A549 treated with Mapracorat at 1 μM for 4 hours (cell line): ENCODE measurements at places on chromosomes 16 and 17. TPM values are rescaled to one million over a fixed set of nuclear protein-coding genes. Genes with fewer than 3 reads are reported as not detected.

The ADAD2 gene
- not detected in 5 replicates for total RNA-seq

The HOXB7 gene
- 30.6 to 34.4 TPM (median 32.6 TPM) in 5 replicates for total RNA-seq

The ABCA9 gene
- not detected in 5 replicates for total RNA-seq

The MYH13 gene
- total RNA-seq: not detected in 5 replicates

The RUNDC3A gene
- 0.74 to 1.1 TPM (median 0.83 TPM) in 5 replicates for total RNA-seq

The CBFA2T3 gene
- 0.40 to 0.86 TPM (median 0.63 TPM) in 5 replicates for total RNA-seq

The SCPEP1 gene
- total RNA-seq: 39.0 to 43.2 TPM (median 39.5 TPM) in 5 replicates

The DPEP2 gene
- not detected in 5 replicates for total RNA-seq

The TBC1D3G gene
- total RNA-seq: 0.12 TPM in 1 of 5 replicates, not detected in the others

The NGFR gene
- total RNA-seq: 0.63 to 0.97 TPM (median 0.81 TPM) in 5 replicates

The MYL11 gene
- 0.65 to 0.88 TPM in 2 of 5 replicates, not detected in the others for total RNA-seq

The CARD14 gene
- total RNA-seq: 0.11 to 0.50 TPM (median 0.30 TPM) in 5 replicates

The CLDN7 gene
- total RNA-seq: 1.5 to 3.0 TPM (median 2.0 TPM) in 5 replicates

The DYNLRB2 gene
- not detected in 5 replicates for total RNA-seq

The MYLK3 gene
- total RNA-seq: 0.03 to 0.14 TPM (median 0.09 TPM) in 5 replicates

The KCNH6 gene
- total RNA-seq: not detected in 5 replicates

The EPOP gene
- 9.9 to 13.2 TPM (median 12.2 TPM) in 5 replicates for total RNA-seq

The RNU2-1 gene
- not detected in 5 replicates for total RNA-seq

The TPSG1 gene
- not detected in 5 replicates for total RNA-seq

The TADA2A gene
- 11.4 to 13.5 TPM (median 12.9 TPM) in 5 replicates for total RNA-seq

The GALR2 gene
- 0.54 to 2.1 TPM (median 1.8 TPM) in 5 replicates for total RNA-seq

The NPIPB9 gene
- total RNA-seq: 0.88 to 2.5 TPM (median 1.5 TPM) in 5 replicates

The FAM83G gene
- total RNA-seq: 26.2 to 39.4 TPM (median 35.6 TPM) in 5 replicates

The CYGB gene
- 0.60 to 1.8 TPM (median 1.1 TPM) in 5 replicates for total RNA-seq

The SMIM36 gene
- not detected in 5 replicates for total RNA-seq

The NPTX1 gene
- 120 to 209 TPM (median 169 TPM) in 5 replicates for total RNA-seq

The CCL4L2 gene
- total RNA-seq: not detected in 5 replicates

The TPPP3 gene
- total RNA-seq: 9.1 to 16.5 TPM (median 14.0 TPM) in 5 replicates

The KRT20 gene
- total RNA-seq: 0.17 to 0.45 TPM (median 0.26 TPM) in 5 replicates

The ENGASE gene
- total RNA-seq: 8.8 to 24.3 TPM (median 15.4 TPM) in 5 replicates

The GPT2 gene
- 8.1 to 11.5 TPM (median 10.7 TPM) in 5 replicates for total RNA-seq

The SLC47A1 gene
- 20.8 to 22.9 TPM (median 22.3 TPM) in 5 replicates for total RNA-seq

The ARMC5 gene
- total RNA-seq: 5.9 to 14.0 TPM (median 10.2 TPM) in 5 replicates

The FNDC8 gene
- 0.10 to 0.28 TPM (median 0.10 TPM) in 3 of 5 replicates, not detected in the others for total RNA-seq

The CREBBP gene
- 13.5 to 17.8 TPM (median 17.0 TPM) in 5 replicates for total RNA-seq

The ZFHX3 gene
- total RNA-seq: 7.4 to 9.9 TPM (median 9.0 TPM) in 5 replicates

The NPIPB6 gene
- 1.2 to 2.0 TPM (median 1.7 TPM) in 5 replicates for total RNA-seq

The SULT1A4 gene
- 29.2 to 35.9 TPM (median 30.8 TPM) in 5 replicates for total RNA-seq

The PRSS8 gene
- 1.1 to 2.2 TPM (median 1.5 TPM) in 5 replicates for total RNA-seq

The SPOP gene
- total RNA-seq: 35.8 to 42.1 TPM (median 40.3 TPM) in 5 replicates

The XYLT1 gene
- 0.64 to 0.80 TPM (median 0.73 TPM) in 5 replicates for total RNA-seq
